Lung (tissue), 17 donors: ENCODE measurements at places on chromosomes 1 and 21. TPM values are rescaled to one million over a fixed set of nuclear protein-coding genes. Genes with fewer than 3 reads are reported as not detected.

- no peak overlapping the region for H3K27ac ChIP-seq
- H3K36me3 ChIP-seq: no peaks in the 10 kb centered on the region
- H3K27me3 ChIP-seq: no peaks in the 10 kb centered on the region
- H3K4me3 ChIP-seq: no peak overlapping the region
- no peaks in the 10 kb centered on the region for H3K4me1 ChIP-seq
Measured at GRCh38 chr1:191711961-191712360, 446.3 kb upstream of the RGS18 start.

FAM177B gene
- total RNA-seq: 0.54 TPM

GRCh38 chr1:150180474-150180873 lies 30.8 kb downstream of the PLEKHO1 start:
- no peaks in the 10 kb centered on the region for H3K27me3 ChIP-seq
- H3K4me1 ChIP-seq: no peaks in the 10 kb centered on the region
- no peak overlapping the region for H3K4me3 ChIP-seq
- H3K27ac ChIP-seq: no peak overlapping the region
- DNase-seq: no peak

CYP4A22 gene
- 0.18 TPM for total RNA-seq

- H3K27me3 ChIP-seq: no peaks in the 10 kb centered on the region
- no peaks in the 10 kb centered on the region for H3K36me3 ChIP-seq
- no peak overlapping the region for H3K4me3 ChIP-seq
Measured at GRCh38 chr21:39911286-39912199, 44.3 kb downstream of the PCP4 start.

- H3K27me3 ChIP-seq: peaks cover 6% of the 10 kb centered on the region
- H3K4me3 ChIP-seq: no peak overlapping the region
- no peak overlapping the region for H3K27ac ChIP-seq
- no peak for DNase-seq
- H3K4me1 ChIP-seq: peaks cover 4% of the 10 kb centered on the region
- H3K36me3 ChIP-seq: no peaks in the 10 kb centered on the region
Measured at GRCh38 chr1:92030656-92031107, 897 bp downstream of the EPHX4 start.

DNA sequence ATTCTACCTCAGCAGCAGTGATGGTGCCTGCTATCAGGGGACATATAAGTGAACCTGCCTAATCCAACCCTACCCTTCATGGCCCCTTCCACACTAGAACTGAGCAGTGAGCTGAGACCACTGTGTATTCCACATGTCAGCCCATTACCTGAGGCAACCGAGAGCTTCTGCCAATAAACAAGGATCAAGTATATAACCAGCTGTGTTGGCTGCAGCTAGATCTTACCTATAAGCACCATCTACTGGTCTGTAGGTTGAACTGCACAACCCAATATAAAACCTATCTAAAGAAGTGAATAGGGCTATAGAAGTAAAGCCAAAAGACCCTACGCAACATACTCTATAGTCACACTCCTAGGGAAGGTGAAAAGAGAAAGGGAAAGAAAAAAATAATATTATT lies 376.9 kb downstream of the HHIPL2 start:
- H3K27ac ChIP-seq: no peak overlapping the region
- no peaks in the 10 kb centered on the region for H3K4me1 ChIP-seq
- no peaks in the 10 kb centered on the region for H3K27me3 ChIP-seq
- H3K4me3 ChIP-seq: no peak overlapping the region

GRCh38 chr1:185479796-185480195 lies 162.8 kb upstream of the IVNS1ABP start:
- H3K27me3 ChIP-seq: no peaks in the 10 kb centered on the region
- no peak overlapping the region for H3K27ac ChIP-seq
- no peaks in the 10 kb centered on the region for H3K36me3 ChIP-seq
- no peak for DNase-seq
